ENCODE measurements at places on chromosomes 12 and 14.

DNA sequence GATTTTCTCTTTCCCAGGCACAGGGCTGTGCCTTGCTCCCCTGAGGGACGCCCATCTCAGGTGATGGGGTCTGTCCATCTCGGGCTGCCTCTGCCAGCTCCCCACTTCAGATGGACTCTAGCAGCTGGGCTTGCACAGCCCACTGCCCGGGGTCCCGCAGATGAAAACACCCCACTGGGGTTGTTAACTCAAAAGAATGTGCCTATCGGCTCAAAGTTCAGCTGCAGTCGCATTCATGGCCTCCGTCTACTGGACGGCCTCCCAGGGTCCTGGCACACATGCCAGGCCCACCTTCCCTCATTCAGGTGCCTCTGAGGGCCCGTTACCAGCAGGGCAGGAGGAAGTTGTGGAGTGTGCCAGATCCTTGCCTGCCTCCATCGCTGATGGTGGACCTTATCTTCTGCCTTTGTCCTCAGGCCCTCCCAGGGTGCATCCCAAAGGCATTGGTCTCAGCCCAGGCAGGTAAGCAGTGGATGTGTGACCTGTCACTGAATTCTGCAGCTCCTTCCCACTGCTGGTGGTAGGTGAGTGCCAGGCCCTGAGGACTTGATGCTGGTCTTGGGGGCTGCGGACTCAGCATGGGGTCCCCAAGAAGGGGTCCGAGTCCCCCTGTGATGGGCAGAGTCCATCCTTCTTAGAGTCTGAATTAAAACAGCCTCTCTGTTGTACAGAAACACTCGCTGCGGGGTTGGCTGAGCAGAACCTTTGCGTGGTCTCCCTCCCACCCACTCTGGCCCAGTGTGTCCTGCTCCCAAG is 324.6 kb upstream of the DIO3 start:
- no peak for DNase-seq

- DNase-seq, result peak; percentile 75
These were observed 1.4 kb upstream of the STON2 start for GRCh38 chr14:81401420-81402122.

GRCh38 chr12:107732365-107732764 is 28.6 kb downstream of the PRDM4 start:
- no peak for DNase-seq

DNA sequence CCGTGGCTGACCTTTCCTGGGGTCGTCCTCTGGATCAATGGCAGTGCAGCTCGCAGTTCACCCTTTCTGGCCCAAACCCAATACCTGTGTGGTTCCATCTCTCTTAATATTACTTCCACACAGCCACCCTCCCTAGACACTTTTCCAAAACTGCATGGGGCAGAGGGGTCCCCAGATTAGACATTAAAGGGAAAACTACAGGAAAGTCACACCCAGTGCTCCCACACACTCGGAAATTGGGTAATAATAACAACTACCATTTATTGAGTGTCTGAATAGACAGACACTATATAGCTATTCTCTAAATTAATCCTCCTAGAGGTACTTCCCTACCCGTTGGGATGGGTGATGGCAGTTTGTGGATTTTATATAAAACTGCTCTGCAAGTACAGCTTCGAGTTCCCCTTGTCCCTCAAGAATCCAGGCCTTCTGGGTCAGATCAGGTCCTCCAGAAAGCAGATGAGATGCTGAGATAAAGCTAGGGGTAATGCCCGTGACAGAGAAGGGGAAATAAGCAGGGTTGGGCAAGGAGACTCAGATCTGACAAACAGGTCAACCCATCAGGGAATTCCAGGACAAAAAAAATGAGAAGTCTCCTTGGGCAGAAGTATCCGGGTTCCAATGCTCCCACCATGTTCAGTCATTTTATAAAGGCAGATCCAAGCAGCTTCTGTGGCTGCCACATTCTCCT is 795 bp upstream of the PXN start:
- no peak for DNase-seq

- DNase-seq, result peak; percentile 38
These were observed 103.3 kb downstream of the RBM19 start for GRCh38 chr12:113862590-113863454.

DNA sequence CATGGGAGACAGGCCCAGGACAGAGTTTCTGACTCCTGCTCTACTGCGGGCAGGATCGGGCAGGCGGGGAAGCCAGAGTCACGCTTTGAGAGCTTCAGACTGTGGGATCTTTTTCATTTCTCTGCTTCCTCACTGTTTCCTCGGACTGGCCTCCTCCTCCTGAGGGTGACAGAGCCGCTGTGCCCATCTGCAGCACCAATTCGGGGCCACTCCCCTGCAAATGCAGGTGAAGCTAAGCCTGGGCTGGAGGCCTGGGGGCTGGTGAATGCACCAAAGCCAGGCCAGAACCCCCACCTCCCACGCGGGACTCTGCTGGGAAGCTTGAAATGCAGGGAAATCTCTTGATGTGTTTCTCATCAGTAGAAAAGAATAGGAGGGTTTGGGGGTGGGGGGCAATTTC is 77.5 kb downstream of the FOXN3 start:
- no peak for DNase-seq

GRCh38 chr14:103808403-103809001 is 38.9 kb downstream of the PPP1R13B start:
- peak; percentile 7 for DNase-seq

GRCh38 chr12:93802698-93803423 is 125.7 kb downstream of the CRADD start:
- no peak for DNase-seq

DNA sequence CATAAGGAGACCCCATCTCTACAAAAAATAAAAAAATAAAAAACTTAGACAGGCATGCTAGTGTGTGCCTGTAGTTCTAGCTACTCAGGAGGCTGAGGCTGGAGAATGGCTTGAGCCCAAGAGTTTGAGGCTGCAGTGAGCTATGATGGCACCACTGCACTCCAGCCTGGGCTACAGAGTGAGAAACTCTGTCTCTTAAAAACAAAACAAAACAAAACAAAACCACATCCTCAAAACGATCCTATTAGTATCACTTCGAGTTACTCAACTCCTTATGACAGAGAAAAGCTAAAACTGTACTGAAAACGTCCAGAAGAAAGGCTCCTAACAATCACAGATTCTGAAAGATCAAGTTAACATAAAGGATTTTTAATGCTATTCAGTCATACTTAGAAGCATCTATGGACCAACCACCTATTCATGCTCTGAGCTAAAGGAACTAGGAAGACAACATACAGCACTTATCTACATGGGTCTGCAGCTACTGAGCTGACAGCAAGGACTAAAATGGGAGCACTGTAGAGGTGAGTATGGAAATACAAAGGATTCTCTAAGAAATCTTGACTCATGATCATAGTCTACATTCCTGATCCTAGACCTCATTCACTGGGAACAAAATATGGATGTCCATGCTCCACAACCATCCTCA is 75.3 kb upstream of the DUSP6 start:
- DNase-seq, result no peak

DNA sequence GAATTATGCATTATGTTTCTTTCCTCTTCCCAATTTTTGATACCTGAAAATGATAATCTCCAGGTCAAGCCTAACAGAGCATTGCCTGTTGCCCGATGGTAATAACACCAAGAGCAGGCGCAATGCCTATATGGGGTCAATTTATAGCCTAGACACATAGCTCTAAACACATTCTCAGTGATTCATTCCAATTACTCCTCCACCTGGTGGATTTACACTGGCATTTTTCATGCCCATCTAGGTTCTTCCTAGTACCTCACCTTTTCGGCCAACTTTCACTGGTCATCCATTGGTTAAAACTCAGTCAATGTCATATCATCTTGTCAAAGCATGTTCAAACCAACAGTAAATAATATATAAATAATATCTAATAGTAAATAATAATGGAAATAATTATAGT is 53.1 kb downstream of the EIF2S3B start:
- DNase-seq, result no peak

- no peak for DNase-seq
These were observed 158.6 kb upstream of the CCND2 start for GRCh38 chr12:4114986-4115385.

DNA sequence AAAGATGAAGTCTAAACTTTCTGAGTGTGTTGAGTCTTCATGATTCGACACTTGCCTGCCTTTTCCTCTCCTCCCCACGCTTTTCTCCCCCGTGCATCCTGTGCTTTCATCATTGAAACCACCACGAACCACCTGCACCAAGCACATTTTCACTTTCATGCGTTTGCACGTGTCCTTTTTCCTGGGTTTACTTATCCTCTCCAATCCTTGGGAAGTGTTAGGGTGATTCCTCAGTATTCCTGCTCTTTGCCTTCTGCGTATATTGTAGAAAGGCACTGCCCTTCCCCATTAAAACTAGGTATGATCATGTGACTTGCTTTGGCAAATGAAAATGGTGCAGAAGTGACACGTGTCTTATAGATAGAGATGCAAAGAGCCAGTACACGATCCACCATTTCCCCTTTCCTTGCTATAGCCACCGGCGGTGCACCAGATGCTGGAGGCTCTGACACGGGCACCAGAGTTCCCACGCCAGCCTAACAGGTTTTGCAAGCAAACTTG is 106.6 kb downstream of the BRMS1L start:
- DNase-seq, result no peak

GRCh38 chr12:105352940-105353635 is 22.6 kb downstream of the C12orf75 start:
- DNase-seq, result no peak

GRCh38 chr12:71594214-71594948 is 69.3 kb downstream of the ZFC3H1 start:
- DNase-seq, result no peak

- DNase-seq, result no peak
These were observed 103.3 kb upstream of the BBS10 start for GRCh38 chr12:76451528-76451927.

GRCh38 chr14:93977790-93978581 is 1.6 kb upstream of the ASB2 start:
- peak; percentile 70 for DNase-seq

DNA sequence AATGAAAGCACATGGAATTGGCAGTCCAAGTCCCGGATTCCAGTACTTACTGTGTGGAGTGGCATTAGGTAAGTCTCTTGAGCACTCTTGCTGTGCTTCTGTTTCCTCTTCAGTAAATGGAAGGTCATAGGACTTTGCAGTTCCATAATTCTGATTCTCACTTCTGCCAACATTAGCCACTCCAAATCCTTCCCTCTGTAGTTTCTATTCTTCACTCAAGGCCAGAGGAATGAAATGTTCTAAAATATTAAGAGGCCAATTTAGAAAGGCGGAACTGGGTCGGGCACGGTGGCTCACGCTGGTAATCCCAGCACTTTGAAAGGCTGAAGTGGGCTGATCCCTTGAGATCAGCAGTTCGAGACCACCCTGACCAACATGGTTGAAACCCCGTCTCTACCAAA is 19.8 kb upstream of the SLC5A8 start:
- no peak for DNase-seq

DNA sequence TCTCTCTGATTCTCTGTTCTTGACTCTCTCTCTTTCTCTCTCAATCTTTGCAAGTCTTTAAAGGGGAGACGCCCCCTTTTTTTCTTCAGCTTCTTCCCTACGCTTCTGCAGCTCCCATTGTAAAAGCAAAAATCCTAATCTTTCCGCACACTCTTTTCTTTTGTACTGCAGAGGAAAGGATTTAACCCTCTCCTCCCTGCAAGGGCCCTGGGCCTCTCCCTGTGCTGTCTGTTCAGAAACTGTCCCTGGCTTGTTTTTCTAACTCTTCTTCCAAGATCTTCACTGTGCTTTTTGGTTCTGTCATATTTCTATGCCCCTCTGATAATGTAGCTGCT is 10.9 kb upstream of the SALL2 start:
- DNase-seq, result no peak

All from RCC 7860 (cell line).